ENCODE measurements at places on chromosomes 1 and 21.

- DNase-seq: no peak
Measured at GRCh38 chr1:109498161-109498801, 4.4 kb downstream of the CYB561D1 start.

DNA sequence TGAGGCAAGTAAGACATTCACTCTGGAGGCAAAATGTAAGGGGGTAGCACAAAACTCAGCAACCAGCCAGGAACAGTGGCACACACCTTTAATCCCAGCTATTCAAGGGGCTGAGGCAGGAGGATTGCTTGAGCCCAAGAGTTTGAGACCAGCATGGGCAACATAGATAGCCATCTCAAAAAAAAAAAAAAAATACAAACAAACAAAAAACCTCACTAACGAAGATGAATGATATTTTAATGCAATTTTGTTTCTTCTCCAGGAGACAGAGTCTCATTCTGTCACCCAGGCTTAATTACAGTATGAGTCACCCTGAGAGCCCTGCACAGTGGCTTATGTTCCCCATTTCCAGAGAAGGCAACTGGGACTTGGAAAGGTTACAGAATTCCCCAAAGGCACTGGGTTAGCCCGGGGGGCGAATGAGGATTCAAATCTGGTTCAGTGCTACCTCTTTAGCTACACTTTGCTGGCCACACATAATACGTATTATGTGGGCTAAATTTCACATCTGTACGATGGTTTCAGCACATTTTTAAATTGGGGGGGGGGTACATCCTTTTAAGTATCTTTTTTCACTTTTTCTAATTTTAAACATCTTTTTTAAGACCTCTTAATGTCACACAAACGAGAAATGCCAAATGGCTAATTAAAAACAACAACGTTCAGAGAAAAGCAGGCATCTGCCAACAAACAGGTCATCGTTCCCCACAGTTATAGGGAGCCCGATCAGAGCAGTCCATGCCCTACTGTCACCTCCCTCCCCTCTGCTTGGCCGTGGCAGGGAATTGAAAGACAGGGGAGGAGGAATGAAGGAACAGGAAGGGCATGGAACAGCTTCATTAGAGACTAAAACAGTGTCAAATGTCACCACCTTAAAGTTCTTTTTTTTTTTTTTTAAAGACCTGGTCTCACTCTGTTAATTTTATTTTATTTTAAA is 3.5 kb downstream of the CELA2A start:
- no peak for DNase-seq

DNA sequence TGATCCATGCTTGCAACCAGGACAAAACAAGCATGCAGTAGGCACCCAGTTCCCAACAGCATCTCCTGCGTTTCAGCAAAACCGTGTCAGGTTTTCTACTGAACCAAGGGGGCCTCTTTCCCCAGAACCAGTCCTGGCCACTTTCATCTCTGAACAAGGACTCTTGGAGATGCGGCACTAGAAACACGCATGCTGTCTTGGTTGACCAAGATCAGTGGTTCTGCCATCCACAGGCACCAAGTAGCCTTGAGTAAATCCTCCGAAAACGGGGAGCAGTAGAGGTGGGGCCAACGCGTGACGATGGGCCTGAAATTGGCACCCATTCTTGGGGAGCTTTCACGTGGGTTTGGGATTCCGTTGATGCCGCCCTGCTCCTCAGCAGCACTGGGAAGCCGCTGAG is 62.5 kb upstream of the AJAP1 start:
- DNase-seq: no peak

DNA sequence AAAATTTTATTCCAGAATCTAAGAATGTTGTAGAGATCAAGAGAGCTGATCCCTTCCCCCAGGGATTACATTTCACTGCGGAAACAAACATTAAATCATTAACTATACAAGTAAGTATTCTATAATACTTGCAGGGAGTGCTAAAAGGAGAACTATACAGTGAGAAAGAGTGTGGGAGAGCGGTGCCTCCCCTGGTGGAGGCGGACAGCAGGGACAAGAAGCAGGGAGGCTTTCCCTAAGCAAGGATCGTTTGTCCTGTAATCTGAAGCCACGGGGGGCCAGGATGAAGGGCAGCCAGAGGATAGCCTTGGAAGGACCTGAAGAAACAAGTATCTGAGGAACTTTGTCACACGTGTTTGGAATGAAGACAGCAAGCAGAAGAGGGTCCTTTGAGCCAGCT is 40.1 kb downstream of the SLC9C2 start:
- no peak for DNase-seq

DNA sequence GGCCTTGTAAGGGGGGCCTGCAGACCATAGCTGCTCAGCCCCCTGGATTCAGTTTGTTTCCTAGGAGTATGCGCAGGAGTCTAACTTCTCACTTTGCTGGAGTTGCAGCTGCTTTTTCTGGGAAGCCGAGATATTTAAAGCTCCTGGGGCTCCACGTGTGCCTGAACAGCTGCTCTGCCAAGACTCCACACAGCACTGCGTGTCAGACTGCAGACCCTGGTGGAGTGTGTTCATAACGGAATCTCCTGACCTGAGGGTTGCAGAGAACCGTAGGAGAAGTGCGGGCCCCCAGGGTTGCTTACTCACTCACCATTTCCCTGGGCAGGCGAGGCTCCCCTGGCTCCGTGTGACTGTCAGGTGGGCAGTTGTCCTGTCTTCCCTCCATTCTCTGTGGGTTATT is 474.3 kb upstream of the TMPRSS15 start:
- DNase-seq: no peak

GRCh38 chr1:87706779-87707228 is 378.1 kb downstream of the LMO4 start:
- DNase-seq: no peak

DNA sequence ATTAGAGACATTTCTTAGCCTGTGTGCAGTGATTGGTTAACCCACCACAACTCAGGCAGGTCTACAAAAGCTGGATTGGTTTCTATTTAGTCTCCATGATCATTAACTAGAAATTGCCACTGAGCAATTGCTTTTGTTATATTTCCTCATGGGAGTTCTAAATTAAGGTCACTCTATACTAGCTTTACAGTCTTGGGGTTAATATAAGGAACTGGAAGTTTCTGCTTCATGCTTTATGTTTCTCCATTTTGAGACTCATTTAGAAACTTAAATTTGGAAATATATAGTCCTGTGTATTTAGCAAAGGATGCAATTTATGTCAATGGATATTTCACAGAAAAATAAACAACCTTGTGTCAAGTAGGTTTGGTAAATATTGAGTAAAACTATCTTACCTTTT is 137.5 kb downstream of the HLX start:
- no peak for DNase-seq

Data from LNCaP clone FGC (cell line).